HCEC 1CT (cell line): ENCODE measurements at places on chromosomes 7 and 10.

- no peak for DNase-seq
Observed at GRCh38 chr10:104033401-104033930, 52.2 kb downstream of the COL17A1 start.

GRCh38 chr7:150753239-150753638 lies 16.0 kb downstream of the GIMAP5 start:
- DNase-seq: no peak

GRCh38 chr7:30697719-30698460 lies 15.6 kb upstream of the CRHR2 start:
- DNase-seq: no peak

- no peak for DNase-seq
Observed at GRCh38 chr10:78362406-78363022, 328.9 kb downstream of the RPS24 start.

DNA sequence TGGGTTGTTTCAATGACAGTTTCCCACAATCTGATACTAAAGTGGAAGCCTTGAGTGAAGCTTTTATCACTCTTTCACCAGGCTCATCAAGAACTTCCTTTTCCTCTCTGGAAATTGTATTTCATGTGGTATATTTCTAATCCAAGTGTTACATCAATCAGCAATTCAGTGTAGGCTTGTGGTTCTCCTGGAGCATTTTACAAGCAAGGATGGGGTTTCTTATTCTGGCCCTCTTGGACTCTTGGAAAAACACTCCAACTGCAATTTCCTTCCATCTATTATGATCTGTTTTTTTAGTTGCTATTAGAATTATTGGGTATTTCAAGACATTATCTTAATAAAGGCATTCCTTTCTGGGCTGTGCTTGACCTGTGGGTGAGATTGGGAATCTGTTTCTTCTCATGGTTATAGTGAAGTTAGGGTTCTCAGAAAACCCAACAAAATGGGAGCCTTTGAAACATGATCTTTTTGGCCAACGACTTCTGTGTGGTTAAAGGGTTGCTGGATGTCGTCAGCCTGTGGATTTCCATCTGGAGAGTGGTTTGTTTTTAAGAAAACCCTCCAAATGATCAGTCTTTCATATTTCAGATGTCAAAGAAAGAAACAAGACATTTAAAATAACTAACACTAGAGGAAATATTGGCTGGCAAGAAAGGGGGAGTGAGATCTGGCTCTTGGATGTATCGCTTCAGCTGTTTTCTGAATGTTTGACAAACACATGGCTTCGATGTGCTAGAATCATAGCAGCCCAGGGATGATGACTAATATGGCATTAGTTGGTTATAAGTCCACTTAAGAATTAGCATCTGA lies 540.2 kb downstream of the LRMDA start:
- peak; percentile 49 for DNase-seq

GRCh38 chr10:77320971-77321471 lies 316.6 kb downstream of the KCNMA1 start:
- peak; percentile 96 for DNase-seq
